ENCODE measurements at places on chromosomes 13 and 19. TPM values are rescaled to one million over a fixed set of nuclear protein-coding genes. Genes with fewer than 3 reads are reported as not detected.
A peak's percentile ranks its signal among the peaks of the same experiment; 100 is the strongest.

GRCh38 chr13:100983111-100983510, 308.5 kb upstream of the TMTC4 start:
- peak; percentile 48 for DNase-seq

GRCh38 chr13:112105244-112105681, 38.3 kb downstream of the SOX1 start:
- DNase-seq = no peak

Gene STARD13
- total RNA-seq = 41.6 TPM

Gene CABP5
- total RNA-seq = not detected

Gene C19orf38
- total RNA-seq = 3.9 TPM

Gene MTUS2
- total RNA-seq = 11.2 TPM

Measured in tongue (tissue), 3 donors.